SW480 (cell line): ENCODE measurements at places on chromosomes 11 and 22.

DNA sequence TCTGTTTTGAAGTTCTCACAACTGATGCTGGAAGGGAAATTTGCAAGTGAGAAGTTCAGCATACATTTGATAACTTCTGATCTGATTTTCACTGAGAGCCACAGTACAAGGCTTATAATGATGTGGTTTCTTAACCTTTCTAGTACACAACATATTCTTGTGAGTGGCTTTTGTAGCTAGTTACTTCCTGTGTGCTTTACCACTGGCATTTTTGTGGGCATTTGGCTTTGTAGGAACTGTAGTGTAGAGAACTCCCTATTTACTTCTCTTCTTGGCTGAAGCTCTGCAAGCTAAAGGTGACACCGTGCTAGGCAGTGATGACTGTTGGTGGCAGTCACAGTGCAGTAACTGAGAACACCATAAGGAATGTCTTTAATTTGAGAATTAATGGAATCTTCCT is 14.9 kb downstream of the USP47 start:
- peak; percentile 67 for DNase-seq

DNA sequence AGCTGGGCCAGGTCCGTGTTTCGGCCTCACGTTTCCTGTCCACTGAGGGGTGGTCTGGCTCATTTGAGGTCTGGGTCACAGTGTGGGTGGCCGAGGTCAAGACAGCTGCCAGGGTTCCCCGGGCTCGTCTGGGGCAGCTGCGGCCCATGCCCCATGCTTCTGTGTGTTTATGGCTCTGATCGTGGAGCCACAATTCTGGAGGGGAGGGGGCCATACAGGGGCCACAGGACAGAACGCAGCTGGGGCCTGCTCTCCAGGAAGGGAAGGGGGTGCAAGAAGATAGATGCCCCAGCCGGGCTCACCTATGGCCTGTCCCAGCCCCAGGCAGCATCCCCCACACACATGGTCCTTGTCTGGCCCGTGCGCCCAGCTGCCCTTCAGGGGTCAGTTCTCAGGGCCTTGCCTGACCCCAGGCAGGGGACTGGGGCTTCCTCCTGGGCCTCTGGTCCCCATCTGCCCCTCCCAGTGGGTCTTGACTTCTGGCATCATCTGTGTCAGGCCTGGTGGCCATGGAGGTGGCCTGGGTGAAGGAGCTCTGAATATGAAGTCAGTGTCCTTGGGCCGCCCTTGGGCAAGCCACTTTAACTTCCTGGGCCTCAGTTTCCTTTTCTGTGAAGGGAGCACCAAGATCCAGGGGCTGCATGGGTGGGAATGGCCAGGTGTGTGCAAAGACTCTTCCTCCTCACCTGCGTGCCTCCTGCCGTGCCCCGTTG is 8.4 kb downstream of the TSPAN32 start:
- DNase-seq, result no peak

- DNase-seq, result no peak
These were observed 82.6 kb upstream of the SYT13 start for GRCh38 chr11:45368697-45369096.

- no peak for DNase-seq
These were observed 99.8 kb downstream of the MYO18B start for GRCh38 chr22:25841775-25842174.

DNA sequence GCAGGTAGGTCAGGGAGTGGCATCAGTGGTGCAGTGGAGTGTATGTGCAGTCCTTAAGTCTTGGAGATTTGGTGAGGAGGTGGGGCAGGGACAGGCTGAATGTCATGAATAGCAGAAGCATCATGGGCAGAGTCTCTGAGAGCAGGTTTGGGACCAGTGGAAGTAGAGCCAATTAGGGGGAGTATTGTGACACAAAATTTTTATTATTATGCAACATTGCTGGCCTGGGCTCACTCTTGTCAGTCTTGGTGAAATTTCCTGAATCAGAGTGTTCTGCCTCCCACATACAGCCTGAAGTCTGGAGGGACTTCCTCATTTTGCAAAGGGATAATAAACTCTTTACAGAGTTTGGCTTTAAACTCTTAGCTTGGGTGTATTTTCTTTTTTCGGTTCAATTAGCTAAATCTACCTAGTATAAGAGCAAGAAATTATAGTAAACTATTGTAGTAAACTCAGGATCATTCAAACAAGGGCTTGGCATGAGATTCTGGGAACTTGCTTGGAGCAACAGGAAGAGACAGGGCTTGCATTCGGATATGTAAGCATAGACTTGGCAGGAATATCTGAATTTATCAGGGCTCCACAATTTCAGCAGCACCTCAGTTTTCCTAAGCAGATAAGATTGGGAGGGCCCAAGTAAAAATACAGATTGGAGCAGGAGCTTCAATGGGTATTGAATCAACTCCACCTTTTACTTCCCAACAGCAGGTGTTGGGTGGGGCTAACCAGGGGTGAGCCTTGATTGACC is 67.7 kb downstream of the FDX1 start:
- DNase-seq, result no peak

DNA sequence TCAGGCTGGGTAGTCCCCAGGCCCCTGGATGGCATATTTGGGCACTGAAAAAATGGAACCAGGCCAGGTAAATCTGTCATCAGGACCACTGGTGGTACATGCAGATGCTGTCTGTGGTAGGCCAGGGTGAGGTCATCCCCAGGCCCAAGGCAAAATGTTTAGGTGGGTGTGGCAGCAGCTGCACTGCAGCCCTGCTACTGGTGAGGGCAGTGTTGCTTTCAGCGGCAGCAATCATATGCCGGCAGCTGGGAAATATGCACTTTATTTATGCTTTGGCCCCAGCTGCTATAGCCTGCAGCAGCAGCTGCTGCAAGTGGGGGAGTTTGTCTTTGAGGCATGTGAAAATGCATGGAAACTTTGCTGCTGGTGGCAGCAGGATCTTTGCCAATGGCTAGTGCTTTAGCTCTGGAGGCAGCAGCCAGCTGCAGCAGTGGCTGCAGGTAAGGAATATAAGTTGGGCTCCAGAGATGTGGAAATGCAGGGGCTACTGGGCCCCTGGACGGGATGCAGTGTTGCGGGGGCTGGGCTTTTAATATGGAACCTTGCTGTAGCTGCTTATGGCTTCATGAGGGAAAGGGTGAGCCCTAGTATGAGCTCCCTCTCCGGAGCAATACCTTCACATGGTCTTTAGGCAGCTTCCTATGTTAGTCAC is 365.7 kb upstream of the CADM1 start:
- peak; percentile 36 for DNase-seq

- DNase-seq, result peak; percentile 64
These were observed 49.5 kb downstream of the MCHR1 start for GRCh38 chr22:40728731-40729189.

DNA sequence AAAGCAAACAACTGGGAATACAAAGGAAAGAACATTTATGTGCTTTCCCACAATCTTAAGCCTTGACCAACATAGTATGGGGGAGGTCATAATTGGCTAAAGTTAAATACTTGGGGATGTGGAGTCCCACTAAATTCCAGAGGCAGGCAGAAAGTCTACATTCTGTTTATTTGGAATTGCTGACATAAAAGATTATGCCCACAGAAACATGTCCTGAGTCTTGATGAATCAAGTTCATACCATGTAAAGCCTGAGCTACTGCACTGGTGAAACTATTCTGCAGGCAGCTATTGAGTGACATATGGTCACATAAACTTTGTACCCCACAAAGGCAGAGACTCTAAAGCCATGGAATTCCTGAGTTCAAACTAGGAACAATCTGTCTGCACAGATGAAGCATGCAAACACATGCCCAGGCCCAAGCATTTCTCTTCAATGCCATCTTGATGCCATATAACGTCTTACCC is 69.9 kb upstream of the CHRM4 start:
- no peak for DNase-seq

- DNase-seq, result no peak
These were observed 1862.4 kb upstream of the RAG2 start for GRCh38 chr11:38460429-38460828.

DNA sequence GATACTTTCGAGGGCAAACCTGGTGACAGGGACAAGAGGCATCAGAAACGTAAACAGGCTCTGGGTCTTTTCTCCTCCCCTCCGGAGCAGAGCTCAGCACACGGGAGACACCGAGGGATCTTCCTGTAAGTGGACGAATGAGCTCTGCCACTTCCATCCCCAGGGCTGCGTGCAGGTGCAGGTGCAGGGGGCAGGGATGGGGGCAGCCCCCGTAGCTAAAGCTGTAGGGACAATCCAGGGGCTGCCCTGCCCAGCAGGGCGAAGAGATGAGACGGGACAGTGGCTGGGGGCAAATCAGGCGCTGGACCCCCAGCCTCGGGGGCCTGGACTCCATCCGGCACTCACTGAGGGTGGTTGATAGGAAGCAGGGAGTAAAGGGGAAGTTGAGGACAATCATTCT is 505.4 kb downstream of the BRD1 start:
- DNase-seq, result no peak

GRCh38 chr11:10541561-10541930 is 559 bp upstream of the RNF141 start:
- DNase-seq, result peak; percentile 16

DNA sequence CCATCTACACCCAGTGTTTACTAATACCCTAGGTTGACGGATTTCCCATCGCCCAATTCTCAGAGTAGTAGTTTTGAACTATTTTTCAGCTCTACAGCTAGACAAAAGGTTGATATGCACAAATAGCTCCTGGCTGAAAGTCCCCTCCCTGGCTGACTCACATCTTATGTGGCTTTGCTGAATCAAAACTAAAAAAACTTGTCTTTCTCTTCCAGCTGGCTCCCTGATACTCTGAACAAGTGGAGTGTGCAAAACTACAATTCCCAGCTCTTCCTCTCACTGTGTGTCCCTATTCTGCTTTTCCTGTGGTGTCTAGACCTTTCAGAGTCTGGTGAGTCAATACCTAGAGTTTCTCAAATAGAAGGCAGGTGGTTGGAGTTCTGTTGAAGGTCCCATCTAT is 12.7 kb upstream of the LARGE1 start:
- DNase-seq, result no peak

DNA sequence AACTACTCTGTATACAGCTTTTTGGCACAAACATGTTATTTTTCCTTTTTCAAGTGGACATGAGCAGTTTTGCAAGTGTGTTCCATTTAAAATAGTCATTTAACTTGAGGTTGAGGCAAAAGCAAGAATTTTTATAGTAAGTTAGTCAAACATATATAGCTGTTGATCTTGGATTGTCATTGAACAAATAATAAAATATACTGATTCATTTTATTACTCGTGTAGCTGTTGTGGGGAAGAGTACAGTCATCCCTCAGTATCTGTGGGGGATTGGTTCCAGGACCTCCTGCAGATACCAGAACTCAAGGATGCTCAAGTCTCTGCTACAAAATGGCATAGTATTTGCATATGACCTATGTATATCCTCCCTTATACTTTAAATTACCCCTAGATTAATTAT is 45.3 kb downstream of the EXT2 start:
- no peak for DNase-seq

DNA sequence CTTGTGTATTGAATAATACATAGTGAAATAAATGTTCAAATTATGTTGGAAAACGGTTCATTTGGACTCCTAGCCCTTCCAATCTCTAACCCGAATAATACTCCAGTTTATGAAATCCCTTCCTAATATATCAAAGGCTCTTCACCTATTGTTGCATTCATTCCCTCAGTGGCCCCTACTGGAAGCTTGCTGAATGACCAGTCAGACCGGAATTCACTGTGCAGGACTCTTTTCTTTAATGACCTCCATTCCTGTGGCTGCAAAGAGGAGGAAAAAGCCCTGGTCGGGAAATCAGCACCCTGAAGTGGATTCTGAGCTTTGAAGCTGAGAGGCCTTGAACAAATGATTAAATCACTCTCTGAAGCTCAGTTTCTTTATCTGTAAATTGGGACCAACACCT is 19.1 kb upstream of the RCN1 start:
- peak; percentile 79 for DNase-seq

DNA sequence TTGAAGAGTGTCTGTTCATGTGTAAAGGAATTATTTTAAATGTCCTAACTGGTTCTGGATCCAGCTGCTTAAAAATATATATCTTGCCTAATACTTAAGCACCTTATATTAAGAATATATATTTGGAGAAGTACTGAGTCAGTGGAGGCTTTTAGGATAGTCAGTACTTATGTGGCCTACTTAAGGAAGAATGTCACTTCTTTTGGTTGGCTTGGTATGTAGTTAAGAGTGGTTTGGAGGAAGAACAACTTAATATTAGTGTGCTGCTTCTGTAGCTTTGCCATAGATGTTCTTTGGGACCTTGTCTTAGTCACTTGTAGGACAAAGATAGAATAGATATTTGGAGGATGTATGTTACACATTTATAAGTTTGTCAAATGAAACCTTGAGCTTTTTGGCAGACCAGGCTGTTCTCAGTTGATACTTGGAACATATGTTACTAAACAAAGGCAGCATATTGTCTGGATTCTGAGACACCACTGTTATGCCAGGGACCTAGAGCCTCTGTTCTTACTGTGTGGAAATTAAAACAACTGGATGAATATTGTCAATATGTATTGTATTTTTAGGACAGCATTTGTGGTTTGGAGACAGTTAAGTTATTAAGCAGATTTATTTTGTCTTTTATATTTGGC is 4.9 kb downstream of the HIPK3 start:
- no peak for DNase-seq

- DNase-seq, result no peak
These were observed 39.0 kb downstream of the MAML2 start for GRCh38 chr11:96303980-96304379.

DNA sequence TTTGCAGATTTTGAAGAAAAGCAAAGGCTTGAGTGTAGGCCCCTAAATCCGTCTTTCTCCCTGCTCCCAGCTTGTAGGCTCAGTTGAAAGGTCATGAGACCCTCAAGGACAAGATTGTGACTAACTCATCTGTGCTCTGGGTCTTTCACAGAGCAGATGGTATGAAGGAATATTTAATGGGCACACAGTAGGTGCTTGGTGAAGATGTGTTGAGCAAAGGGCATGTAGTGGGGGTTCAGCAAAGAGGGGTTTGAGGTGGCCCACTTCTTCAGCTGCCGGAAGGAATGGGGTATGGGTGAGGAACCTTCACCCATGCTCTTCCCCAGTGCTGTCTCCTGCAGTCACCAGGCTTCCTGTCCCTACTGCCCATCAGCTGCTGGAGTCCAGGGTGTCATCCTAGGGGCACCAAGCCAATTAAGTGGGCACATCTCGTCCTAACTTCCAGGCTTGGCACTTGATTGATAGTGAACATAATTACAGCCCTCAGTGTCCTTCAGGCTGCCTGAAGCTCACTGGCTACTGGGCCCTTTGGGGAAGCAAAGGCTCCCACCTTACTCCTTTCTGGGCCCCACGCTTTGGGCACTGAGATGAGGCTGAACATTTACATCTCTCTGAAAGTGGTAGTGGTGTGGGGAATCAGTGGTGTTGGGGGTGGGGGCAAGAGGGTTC is 15.0 kb downstream of the DGAT2 start:
- no peak for DNase-seq

DNA sequence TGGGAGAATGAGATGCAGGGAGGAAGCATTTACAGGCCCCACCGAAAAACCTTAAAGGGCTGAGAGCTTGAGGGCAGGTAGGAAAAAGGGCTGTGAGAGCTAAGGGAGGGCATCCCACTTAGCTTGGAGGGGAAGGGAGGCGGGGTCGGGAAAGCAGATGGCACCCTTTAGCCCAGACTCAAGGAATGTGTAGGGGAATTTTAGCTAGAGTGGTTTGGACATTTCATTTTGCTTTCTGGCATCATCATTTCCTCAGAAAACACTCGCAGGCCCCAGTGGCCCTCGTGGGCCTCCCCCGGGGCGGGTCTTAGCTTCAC is 846 bp upstream of the STIM1 start:
- DNase-seq, result no peak

- no peak for DNase-seq
These were observed 375.7 kb downstream of the SHANK2 start for GRCh38 chr11:70876685-70877084.

- no peak for DNase-seq
These were observed 38.6 kb upstream of the PTH start for GRCh38 chr11:13534358-13534757.
